ENCODE measurements at places on chromosomes 6 and 20. TPM values are rescaled to one million over a fixed set of nuclear protein-coding genes. Genes with fewer than 3 reads are reported as not detected.

DNA sequence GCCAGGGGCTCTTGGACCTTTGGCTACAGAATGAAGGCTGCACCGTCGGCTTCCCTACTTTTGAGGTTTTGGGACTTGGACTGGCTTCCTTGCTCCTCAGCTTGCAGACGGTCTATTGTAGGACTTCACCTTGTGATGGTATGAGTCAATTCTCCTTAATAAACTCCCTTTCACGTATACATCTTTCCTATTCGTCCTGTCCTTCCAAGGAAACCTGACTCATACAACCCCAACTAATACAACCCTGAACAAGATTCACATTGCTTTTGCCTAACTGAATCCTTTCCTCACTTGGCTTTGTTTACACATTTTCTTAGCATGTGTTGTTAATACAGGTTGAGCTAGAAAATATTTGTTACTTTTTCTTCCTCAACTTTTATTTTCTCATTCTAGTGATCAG, 21.9 kb downstream of the TBXT start:
- no peak for DNase-seq
- H3K4me3 ChIP-seq, result no peak overlapping the region
- H3K36me3 ChIP-seq, result no peaks in the 10 kb centered on the region
- H3K27ac ChIP-seq, result no peak overlapping the region
- no peaks in the 10 kb centered on the region for H3K27me3 ChIP-seq

Gene NRSN1
- total RNA-seq, result not detected

DNA sequence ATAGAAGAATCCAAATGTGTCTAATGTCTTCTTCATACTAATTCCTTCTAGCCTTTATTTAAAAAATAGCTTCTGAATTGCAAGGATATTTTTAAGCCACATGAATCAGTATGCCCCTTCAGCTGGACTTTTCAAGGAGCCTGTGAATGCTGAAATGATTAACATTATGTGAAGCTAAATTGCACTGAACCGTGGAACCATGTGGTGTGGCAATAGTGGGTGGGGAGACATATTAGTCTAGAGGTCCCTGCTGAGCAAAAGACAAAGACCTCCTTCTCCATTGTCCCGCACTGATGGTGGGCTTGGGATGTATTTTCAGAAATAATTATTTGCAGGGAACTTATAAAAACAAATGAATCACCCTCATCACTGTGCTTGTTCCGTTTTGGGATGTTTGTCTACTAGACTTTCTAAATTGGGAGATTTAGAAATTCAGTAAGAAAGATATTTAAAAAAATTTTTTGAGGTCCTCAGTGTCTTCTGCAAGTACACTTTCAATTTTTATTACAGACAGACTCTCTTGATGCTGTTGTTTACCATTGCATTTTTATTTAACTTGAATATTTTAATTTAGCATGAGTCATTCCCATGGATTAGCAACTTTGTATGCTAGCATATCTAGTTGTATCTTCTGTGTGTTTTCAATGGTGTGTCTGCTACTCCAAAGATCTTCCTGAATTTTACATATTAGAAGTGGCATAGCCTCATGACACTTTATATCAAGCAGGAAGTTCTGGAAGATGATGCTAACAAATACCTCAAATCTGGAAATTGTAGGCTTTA, 238.1 kb downstream of the LAMA2 start:
- no peaks in the 10 kb centered on the region for H3K36me3 ChIP-seq
- peak overlapping the region; percentile 41 for H3K27ac ChIP-seq
- no peaks in the 10 kb centered on the region for H3K4me1 ChIP-seq
- DNase-seq, result no peak

Gene APOM
- total RNA-seq, result not detected

All from uterus (tissue), 4 donors.